CD4-positive, alpha-beta T cell (primary cell): ENCODE measurements at places on chromosomes 11 and 22.

- no peak overlapping the region for H3K27ac ChIP-seq
- peaks cover 2% of the 10 kb centered on the region for H3K4me1 ChIP-seq
- no peak for DNase-seq
- H3K4me3 ChIP-seq, result no peak overlapping the region
- H3K27me3 ChIP-seq, result peaks cover 5% of the 10 kb centered on the region
Observed at GRCh38 chr11:75169101-75169885, 18.4 kb downstream of the SLCO2B1 start.

DNA sequence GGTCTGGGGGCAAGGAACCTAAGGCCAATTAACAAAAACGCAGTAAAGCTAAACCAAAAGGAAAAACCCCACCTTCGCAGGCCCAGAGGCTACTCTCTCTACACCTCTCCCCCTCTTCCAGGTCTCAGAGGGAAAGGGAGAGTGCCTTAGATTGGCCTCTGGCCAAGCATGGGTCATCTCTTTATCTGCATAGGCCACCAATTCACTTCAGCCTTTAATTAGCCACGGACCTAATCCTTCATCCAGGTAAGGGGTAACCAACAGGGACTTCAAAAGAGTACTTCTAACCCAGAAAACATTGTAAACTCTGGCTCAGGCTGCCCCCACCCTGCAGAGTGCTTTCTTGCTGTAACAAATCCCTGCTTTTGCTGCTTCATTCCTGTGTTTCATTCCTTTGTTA lies 9.4 kb downstream of the VSTM5 start:
- DNase-seq, result no peak
- no peaks in the 10 kb centered on the region for H3K4me1 ChIP-seq
- H3K27me3 ChIP-seq, result no peaks in the 10 kb centered on the region
- no peak overlapping the region for H3K4me3 ChIP-seq
- no peak overlapping the region for H3K27ac ChIP-seq

DNA sequence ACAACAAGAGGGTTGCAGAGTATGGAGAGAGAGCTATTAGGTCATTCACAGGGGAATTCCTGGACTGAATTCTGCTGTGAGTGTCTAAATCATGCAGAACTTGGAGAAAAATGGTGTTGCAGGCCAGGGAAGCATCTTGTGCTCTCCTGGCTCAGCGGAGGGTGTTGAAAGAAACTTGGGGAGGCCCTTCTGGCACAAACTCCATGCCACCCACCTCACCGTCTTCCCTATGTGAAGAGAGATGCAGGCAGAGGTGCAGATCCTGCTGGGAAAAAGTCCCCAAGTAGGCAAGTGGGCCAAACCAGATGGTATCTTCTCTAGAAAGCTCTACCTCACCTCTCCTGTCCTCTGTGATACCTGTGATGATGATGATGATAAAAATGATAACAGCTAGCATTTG lies 604.3 kb upstream of the API5 start:
- H3K36me3 ChIP-seq, result no peaks in the 10 kb centered on the region
- H3K27ac ChIP-seq, result no peak overlapping the region
- no peak for DNase-seq
- H3K4me3 ChIP-seq, result no peak overlapping the region
- no peaks in the 10 kb centered on the region for H3K27me3 ChIP-seq
- no peaks in the 10 kb centered on the region for H3K4me1 ChIP-seq

DNA sequence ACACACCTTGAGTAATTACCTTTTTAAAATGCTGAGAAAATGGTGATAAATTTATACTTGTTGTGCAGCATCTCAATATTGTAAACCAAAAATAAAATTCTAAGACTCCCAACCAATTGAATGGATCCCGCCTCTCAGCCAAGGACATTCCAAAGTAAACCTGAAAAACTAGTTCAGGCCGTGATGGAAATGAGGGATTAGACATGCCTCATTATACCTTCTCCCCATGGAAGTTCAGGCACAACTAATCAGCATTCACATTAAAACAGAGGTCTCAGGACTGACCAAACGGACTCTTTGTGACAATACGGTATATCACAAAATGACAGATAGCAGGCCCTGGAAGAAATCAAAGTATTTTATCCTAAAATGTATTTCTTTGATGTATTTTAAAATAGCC lies 907.4 kb upstream of the RAG2 start:
- DNase-seq, result no peak
- H3K4me1 ChIP-seq, result no peaks in the 10 kb centered on the region
- H3K27me3 ChIP-seq, result no peaks in the 10 kb centered on the region
- no peak overlapping the region for H3K4me3 ChIP-seq
- no peak overlapping the region for H3K27ac ChIP-seq

GRCh38 chr22:28594797-28595462 lies 84.7 kb downstream of the TTC28 start:
- no peak for DNase-seq
- H3K27me3 ChIP-seq, result no peaks in the 10 kb centered on the region
- H3K4me1 ChIP-seq, result no peaks in the 10 kb centered on the region
- no peaks in the 10 kb centered on the region for H3K36me3 ChIP-seq
- H3K27ac ChIP-seq, result no peak overlapping the region

GRCh38 chr11:113279591-113279990 lies 34.8 kb upstream of the TTC12 start:
- H3K36me3 ChIP-seq, result no peaks in the 10 kb centered on the region
- H3K27ac ChIP-seq, result no peak overlapping the region
- H3K4me1 ChIP-seq, result no peaks in the 10 kb centered on the region
- no peaks in the 10 kb centered on the region for H3K27me3 ChIP-seq
- no peak for DNase-seq

DNA sequence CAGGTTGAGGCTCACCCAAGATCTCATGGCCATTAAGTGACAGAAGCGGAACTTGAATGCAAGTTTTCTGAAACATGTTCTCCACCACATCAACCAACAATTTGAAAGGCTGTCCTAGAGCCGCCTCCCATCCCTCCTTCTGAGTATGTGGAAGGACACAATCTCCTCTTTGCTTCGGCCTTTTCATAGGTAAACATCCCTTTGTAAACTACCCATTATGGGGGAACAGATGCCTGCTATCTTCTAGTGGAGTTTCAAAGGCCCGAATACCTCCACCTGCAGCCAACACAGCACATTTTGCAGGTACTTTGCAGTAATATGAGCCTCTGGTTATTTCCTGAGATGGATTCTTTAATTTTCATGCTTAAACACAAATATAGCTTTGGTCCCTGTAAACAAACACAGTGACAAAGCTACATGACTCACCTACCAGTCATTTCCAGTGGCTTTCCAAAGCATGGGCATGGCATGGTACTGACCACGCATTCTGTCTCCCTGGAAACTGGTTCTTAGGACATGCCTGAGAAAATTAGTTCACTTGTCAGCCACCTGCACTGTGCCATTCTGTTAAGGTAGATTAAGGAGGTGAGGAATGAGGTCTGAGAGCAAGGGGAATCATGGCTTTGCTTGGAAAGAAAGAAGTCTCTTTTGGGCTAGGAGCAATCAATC lies 60.2 kb downstream of the EHF start:
- no peak overlapping the region for H3K27ac ChIP-seq
- DNase-seq, result no peak
- no peak overlapping the region for H3K4me3 ChIP-seq
- H3K36me3 ChIP-seq, result no peaks in the 10 kb centered on the region
- no peaks in the 10 kb centered on the region for H3K4me1 ChIP-seq

DNA sequence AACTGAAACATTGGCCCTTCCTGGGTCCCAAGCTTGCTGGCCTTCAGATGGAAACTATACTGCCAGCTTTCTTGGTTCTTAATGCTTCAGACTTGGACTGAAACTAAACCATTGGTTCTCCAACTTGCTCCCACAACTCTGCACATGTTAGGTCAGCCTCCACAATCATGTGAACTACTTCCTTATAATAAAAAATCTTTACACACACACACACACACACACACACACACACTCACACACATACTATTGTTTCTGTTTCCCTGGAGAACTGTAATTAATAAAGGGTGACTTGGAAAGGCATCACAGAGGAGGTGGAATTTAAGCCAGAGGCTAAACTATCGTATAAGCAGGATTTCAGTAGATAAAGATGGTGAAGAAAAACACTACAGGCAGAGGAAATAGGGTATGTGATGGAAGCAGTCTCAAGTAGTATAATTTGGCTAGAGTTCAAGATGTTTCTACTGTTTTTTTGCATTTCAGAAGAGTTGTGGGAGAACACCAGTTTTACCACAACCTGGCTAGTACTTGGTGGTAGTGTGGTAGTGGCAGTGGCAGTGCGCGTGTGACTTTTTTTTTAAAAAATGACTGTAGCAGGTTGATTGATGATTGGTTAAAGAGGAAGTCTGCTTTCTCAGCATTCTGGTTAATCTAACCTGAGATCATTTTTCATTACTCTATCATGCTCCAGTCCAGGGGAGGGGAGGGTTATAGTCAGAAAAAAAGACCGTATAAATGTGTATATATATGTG lies 70.1 kb downstream of the PDE3B start:
- DNase-seq, result no peak
- no peaks in the 10 kb centered on the region for H3K36me3 ChIP-seq
- no peaks in the 10 kb centered on the region for H3K27me3 ChIP-seq

- peaks cover 24% of the 10 kb centered on the region for H3K4me1 ChIP-seq
- peak overlapping the region; percentile 65 for H3K4me3 ChIP-seq
Observed at GRCh38 chr22:27801202-27801615, 347 bp downstream of the MN1 start.

- peaks cover 18% of the 10 kb centered on the region for H3K36me3 ChIP-seq
- no peaks in the 10 kb centered on the region for H3K4me1 ChIP-seq
- no peaks in the 10 kb centered on the region for H3K27me3 ChIP-seq
- no peak overlapping the region for H3K27ac ChIP-seq
Observed at GRCh38 chr22:45210174-45210573, 30.5 kb downstream of the KIAA0930 start.

GRCh38 chr11:17157761-17158160 lies 50.0 kb downstream of the PIK3C2A start:
- no peak overlapping the region for H3K27ac ChIP-seq
- H3K36me3 ChIP-seq, result peaks cover 12% of the 10 kb centered on the region
- peaks cover 16% of the 10 kb centered on the region for H3K4me1 ChIP-seq
- H3K4me3 ChIP-seq, result no peak overlapping the region

DNA sequence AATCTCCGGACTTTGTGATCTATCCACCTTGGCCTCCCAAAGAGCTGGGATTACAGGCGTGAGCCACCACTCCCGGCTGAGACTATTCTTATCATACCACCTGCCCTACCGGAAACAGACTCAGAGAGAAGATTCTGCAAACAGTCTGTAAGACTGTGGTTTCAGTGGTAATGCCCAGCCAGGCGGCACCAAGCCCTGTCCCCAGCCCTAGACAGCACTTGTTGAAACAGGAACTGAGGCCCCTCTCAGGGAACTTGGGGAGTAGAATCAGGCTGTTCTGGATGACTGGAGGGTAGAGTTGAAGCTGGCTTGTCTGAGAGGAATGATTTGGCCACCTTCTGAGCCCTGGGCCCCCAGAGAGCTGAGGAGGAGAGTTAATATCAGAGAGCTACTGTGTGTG lies 1.3 kb upstream of the INSC start:
- DNase-seq, result no peak
- peaks cover 30% of the 10 kb centered on the region for H3K27me3 ChIP-seq
- H3K4me3 ChIP-seq, result no peak overlapping the region
- no peaks in the 10 kb centered on the region for H3K36me3 ChIP-seq
- H3K4me1 ChIP-seq, result peaks cover 3% of the 10 kb centered on the region
